ENCODE measurements at places on chromosomes 4 and X.

DNA sequence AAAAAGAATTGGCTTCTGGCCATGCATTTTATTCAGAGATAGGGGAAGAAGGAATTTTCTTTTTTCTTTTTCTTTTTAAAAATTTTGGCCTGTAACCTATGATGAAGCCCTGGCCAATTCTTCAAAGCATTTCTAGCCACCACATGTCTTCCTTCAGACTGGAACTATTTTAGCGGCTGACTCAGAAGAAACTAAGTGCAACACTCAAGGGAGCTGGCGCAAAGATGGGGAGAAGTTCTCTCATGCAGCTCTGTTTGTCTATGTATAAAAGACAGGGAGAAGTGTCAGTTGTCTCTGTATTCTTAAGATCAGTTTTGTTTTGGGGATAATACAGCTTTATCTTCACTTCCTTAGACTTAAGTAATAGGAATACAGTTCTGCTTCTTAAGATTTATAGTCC is 46.1 kb downstream of the MBNL3 start:
- peak; percentile 30 for DNase-seq

- DNase-seq, result no peak
These were observed 169.2 kb upstream of the MAGEB18 start for GRCh38 chrX:25968920-25969319.

- DNase-seq, result no peak
These were observed 100.6 kb upstream of the CBR4 start for GRCh38 chr4:169110633-169111032.

- no peak for DNase-seq
These were observed 4.3 kb downstream of the STIM2 start for GRCh38 chr4:26864899-26865298.

DNA sequence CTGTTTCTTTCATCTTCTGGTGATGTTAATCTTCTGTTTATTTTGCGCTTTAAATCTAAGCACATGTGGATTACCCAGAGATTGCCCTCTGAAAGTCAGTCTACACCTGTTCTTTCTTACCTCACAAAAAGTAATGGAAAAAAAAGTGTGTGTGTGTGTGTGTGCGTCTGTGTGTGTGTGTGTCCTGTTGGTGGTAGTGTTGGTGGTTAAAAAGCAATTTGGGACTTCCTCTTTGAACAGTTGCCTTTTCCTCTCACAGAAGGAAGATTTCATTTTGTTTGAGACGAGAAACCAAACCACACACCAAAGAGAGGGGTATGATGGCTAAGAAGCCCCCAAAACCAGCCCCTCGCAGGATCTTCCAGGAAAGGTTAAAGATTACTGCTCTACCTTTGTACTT is at the start of gene STAP1:
Gene STAP1 (plus strand): TSS at position 235 of the 400 bp plus-strand sequence. CDS start 83 bp downstream, at position 318.
- no peak for DNase-seq

DNA sequence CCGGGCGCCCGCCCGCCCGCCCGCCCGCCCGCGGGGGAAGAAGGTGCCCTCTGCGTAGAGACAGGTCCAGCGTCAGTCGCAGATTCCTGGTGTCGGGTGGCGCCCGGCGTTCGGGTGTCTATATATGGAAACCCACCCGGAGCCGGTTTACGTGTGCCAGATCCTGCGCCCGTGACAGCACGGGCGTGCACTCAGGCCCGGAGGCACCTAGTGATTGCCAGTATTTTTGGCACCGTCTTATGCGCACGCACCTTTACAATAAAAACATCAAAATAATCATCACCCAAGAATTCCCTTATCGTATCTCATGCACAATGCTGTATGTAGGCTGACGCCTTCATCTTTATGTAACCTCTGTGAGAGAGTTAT is 519 bp downstream of the SLC25A4 start:
- no peak for DNase-seq

- DNase-seq, result no peak
These were observed 52.4 kb downstream of the AFF2 start for GRCh38 chrX:148552775-148553174.

DNA sequence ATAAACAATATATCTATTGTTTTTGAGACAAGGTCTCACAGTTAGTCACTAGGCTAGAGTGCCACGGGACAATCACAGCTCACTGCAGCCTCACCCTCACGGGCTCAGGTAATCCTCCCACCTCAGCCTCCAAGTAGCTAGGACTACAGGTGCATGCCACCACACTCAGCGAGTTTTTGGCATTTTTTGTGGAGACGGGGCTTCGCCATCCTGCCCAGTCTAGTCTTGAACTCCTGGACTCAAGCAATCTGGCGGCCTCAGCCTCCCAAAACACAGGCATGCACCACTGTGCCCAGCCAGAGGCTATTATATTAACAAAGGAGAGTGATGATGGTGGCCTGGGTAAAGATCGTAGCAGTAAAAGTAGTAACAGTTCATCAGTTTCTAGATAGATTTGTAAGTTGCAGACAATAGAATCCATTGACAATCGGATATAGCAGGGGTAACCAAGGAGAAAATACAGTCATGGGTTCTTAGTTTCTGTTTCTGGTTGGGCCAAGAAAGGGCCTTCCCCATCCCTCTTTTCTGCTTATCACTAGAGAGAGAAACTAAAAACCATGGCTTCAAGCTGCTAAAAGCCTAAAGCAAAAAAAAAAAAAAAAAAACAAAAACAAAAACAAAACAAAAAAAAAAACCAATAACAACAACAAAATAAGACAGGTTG is 60.6 kb downstream of the ANXA10 start:
- no peak for DNase-seq

DNA sequence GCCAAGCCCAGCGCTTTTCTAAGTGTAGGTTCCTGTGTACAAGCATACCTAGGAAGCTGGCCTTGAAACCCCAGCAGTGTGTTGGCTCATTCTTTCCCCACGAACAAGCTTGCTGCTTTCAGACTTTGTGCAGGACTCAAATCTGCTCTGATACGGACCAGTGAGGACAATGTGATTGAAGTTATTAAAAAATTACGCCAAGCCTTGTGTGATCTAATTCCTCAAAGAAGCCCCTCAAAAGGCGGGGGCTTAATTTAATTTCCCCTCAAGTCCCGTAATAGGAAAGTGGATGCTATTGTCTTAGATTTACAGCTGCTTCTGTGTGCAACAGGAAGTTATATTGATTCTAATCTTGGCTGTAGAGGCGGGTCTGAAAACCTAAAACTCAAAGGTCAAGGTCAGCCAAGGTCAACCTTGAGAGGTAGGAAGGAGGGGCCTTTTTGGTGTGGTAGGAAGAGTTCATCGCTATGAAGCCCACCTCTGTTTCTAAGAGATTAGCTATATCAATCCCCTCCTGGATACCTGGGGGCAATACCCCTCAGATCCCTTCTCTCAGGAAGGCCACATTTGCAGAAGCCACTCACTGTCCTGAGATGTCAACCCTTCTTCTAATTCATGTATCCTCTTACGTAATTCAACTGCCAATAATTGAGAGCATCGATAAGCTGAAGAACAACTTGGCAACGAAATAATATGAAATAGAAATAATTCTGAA is 45.1 kb downstream of the TBC1D9 start:
- DNase-seq, result no peak

- DNase-seq, result no peak
These were observed 36.6 kb downstream of the IRF2 start for GRCh38 chr4:184437565-184438265.

- no peak for DNase-seq
These were observed 27.4 kb downstream of the NAA11 start for GRCh38 chr4:79298484-79298883.

DNA sequence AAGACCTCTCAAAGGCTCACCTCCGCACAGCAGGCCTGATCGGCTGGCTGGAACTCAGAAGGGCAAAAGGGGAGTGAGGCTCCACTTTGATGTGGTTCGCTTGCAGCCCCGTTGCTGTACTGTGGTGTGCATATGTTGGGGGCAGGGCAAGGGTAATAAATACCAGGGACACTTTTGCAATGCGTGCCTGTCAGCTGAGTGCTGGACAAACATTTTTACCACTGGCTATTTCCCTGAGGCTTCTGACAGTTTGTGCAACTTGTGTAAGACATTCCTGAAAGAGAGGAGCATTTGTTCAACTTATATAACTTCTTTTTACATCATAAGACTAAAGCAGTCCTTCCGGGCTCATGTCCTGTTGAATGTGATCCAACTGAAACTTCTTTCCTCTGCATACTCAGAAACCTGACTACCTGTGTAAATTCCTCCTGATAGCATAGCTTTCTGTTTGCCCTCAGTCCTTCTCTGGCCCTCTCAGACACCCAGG is 82.3 kb downstream of the SPRY1 start:
- DNase-seq, result no peak

- no peak for DNase-seq
These were observed 4.5 kb downstream of the CBR4 start for GRCh38 chr4:169005453-169006099.

GRCh38 chrX:723781-724180 is 93.2 kb downstream of the SHOX start:
- DNase-seq, result no peak

DNA sequence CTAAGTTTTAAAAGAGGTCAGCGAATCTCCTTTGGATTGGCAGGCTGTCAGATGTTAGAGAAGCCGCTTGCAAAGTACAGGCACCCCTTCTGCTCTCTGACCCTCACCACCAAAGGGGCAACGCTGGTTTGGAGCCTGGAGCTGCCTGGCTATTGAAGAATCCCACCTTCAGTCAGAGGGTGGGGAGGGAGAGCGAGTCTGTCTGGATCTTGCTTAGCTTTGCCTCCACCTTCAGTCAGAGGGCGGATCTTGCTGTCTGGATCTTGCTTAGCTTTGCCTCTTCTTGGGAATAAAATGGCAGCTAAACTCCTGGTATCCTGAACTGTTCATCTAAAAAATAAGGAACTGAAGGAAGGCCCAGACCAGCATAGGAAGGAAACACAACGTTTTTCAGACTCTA is 7.3 kb downstream of the CCDC110 start:
- no peak for DNase-seq

DNA sequence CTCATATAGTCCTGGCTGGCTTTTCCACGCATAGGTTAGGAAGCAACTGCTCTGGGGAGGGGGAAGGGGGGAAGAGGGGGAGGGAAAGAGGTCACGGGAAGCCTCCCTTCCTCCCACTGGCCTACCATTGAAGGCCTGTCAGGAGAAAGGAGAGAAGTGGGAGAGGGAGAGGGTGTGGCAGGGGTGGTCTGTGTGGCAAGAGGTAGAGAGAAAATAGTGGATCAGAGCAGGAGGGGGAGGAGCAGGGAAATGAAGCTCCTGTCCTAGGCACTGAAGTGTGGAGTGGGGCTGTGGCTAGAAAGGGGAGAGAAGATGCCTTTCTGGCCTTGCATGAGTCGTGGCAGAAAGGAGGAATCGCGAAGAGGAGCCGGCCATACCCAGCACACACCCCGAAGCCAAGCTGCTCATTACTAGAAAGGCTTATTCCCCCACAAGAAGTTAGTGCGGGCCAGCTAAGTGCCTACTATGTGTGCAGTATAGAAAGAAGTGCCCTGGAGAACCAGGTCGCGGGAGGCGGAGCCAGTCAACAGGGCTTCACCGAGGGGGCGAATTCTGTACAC is 1.1 kb upstream of the TMEM164 start:
- DNase-seq, result no peak

- no peak for DNase-seq
These were observed 32.4 kb downstream of the CLDN22 start for GRCh38 chr4:183287677-183288076.

- DNase-seq, result no peak
These were observed 111.0 kb downstream of the FAM53A start for GRCh38 chr4:1572964-1573720.

- no peak for DNase-seq
These were observed 129.5 kb downstream of the KCTD8 start for GRCh38 chr4:44319129-44319528.

GRCh38 chr4:97530676-97531075 is 612.6 kb downstream of the STPG2 start:
- DNase-seq, result no peak

DNA sequence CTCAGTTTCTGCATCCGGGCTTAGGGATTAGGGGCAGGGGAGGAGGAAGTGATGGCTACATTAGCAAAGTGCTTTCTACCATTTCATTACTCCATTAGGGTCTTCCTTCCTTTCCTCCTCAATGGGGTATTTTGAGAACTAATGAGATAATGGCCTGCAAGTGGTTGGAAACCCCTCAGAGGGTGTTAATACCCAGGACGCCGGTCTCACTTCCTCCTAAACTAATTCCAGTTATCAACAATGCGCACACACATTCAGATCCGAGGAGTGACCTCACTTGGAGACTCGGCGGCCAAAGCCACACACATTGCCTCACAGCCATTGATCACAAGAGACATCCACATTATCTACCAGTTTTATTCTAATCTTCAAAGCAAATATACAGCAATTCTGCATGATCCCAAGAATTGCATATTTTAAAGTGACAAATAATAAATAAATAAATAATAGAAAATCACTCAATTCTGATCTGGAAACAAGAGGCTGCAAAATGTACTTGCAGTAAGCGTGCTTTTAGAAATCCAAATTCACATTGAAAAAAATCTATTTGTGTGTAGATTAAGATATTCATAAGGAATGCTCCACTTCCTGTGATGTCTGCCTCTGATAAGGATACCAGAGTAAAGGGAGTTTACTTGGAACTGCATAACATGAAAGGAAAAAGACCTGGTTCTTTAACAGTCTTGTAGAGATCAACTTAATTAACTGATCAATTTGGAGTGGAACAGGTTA is 329.1 kb downstream of the FBXW7 start:
- no peak for DNase-seq

DNA sequence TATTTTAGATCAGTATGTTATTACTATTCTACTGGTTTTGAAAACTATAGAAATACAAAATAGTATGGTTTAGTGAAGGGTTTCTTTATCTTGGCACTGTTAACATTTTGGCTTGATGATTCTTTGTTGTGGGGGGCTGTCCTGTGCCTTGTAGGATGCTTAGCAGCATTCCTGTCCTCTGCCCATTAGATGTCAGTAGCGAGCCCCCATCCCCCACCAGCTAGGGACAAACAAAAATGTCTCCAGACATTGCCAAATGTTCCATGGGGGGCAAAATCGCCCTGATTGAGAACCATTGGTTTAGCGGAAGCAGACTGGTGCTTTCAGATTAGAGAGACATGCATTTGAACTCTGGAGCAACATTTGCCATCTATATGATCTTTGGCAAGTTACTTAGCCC is 23.3 kb downstream of the SPARCL1 start:
- DNase-seq, result no peak

DNA sequence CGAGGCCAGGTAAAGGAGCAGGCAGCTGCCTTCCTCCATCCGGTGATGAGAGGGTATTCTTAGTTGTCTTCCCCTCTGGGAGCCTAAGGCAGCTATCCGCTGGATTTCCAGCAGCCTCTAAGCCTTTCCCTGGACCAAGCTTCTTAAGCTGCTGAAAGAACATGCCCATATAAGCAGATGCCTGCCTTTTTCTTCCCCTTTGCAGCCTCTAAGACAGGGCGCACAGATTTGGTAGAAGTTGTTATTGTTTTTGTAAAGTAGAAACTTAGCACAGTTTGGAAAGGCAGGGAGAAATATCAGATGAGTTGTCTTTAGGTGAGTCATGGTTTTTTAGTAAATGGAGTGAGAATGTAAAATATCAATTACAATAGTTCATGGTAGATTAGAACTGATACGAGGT is 210.8 kb downstream of the ARHGAP10 start:
- no peak for DNase-seq

DNA sequence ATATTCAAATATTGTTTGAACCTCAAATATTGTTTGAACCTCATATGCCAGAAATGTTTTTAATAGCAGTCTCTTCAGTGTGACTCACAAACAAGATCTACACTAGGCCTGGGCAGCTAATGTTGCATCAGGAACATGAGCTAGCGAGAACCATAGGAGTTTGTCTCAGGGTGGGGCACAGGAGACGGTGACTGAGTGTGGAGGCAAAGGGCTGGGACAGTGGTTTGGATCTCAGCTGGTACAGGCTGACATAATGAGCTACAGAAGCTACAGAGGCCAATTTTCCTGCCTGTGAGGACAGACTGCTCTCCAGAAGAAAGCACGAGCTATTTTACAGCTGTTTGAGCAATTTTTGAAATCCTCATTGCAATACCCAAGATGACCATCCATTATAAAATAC is 224.7 kb downstream of the CENPC start:
- DNase-seq, result no peak

All from ovary (tissue), 10 donors.